ENCODE measurements at places on chromosomes 12 and 14.

GRCh38 chr12:13288501-13288900 is 92.0 kb downstream of the EMP1 start:
- DNase-seq = no peak

- no peak for DNase-seq
Observed at GRCh38 chr12:13033476-13033875, 10.7 kb upstream of the FAM234B start.

GRCh38 chr14:21680072-21680471 is 6.5 kb upstream of the OR4E1 start:
- no peak for DNase-seq

- DNase-seq = no peak
Observed at GRCh38 chr12:18428416-18428815, 167.1 kb downstream of the PIK3C2G start.

- no peak for DNase-seq
Observed at GRCh38 chr12:19388131-19388549, 51.2 kb upstream of the AEBP2 start.

DNA sequence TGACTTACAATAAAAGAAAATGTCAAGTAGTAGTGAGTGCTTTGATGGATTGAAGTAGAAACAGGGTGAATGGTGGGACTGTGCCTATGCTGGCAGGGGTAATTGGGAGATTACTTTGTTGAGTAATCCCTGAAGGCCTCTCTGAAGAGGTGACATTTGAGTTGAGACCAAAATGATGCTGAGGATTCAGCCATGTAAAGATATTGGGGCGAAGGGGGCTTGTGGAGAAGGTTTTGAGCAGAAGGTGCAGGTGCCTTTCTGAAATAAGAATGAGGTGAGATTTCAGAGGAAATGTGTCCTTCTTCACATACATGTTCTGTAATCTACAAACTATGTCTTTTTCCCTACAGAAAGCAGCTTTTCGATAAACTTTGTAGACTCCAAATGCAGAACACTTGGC is 8.0 kb downstream of the GNG2 start:
- DNase-seq = no peak

GRCh38 chr12:126506426-126507182 is 1441.4 kb downstream of the AACS start:
- DNase-seq = no peak
